Stimulated activated CD4-positive, alpha-beta T cell treated with anti-CD3 and anti-CD28 coated beads, TNF-alpha, amount 100 ng/mL, for 24 hours (primary cell): ENCODE measurements at places on chromosomes 2 and 18.

- DNase-seq = no peak
Observed at GRCh38 chr2:98935777-98936352, at the start of gene CRACDL. TSS of gene CRACDL (minus strand) at chr2:98936225. CDS start at chr2:98846800, 89,425 bp downstream.

DNA sequence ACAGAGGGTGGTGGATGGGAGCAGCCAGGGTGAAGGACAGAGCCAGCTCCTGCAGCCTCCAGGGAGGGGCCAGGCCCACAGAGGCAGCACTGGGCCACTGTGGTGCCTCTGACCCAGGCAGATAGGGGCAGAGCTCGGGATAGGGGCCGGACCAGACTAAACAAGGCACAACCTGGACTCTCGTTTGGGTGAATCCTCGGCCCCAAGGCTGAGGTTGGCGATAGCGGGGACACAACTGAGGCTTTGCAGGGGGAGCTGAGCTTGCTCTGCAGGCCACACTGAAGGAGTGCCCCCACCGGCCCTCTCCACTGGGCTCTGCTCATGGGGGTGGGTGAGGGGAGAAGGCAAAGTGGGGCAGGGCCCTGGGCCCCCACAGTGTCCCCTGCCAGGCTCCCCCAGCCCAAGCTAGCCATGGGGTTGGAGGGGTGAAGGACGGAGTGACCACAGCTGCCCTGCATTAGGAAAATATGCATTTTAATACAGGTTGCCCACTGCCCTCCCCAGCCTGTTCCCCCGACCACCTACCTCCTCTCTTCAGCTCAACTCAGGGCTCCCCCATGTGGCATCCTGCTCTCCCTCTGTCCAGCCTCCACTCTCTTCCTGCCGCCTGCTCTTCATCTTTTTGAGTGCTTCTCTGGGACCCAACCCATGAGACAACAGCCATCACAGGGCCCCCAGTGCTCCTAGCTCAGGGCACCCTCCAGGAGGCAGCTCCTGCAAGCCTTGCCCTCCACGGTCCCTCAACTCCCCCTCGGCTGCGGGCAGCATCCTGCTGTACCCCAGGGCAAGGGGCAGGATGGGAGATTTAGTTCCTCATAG lies 152.8 kb downstream of the INHBB start:
- DNase-seq = no peak

DNA sequence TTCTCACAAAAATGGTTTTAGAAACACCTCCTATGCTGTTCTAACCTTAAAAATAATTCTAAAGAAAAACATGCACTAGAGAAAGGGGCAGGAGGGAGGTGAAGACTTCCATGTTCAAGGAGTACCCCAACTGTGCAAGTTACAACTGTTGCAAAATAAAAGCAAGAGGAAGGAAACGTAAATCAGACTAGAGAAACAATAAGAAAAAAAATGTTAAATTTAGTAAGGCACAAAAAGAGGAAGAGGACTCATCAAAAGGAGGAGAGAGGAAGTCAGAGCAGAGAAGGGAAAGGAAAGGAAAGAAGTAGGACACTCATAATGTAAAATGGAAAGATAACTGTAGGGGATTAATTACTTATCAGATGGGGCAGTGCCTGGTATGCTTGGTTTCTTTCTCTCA lies 34.1 kb downstream of the RAPH1 start:
- DNase-seq = no peak

DNA sequence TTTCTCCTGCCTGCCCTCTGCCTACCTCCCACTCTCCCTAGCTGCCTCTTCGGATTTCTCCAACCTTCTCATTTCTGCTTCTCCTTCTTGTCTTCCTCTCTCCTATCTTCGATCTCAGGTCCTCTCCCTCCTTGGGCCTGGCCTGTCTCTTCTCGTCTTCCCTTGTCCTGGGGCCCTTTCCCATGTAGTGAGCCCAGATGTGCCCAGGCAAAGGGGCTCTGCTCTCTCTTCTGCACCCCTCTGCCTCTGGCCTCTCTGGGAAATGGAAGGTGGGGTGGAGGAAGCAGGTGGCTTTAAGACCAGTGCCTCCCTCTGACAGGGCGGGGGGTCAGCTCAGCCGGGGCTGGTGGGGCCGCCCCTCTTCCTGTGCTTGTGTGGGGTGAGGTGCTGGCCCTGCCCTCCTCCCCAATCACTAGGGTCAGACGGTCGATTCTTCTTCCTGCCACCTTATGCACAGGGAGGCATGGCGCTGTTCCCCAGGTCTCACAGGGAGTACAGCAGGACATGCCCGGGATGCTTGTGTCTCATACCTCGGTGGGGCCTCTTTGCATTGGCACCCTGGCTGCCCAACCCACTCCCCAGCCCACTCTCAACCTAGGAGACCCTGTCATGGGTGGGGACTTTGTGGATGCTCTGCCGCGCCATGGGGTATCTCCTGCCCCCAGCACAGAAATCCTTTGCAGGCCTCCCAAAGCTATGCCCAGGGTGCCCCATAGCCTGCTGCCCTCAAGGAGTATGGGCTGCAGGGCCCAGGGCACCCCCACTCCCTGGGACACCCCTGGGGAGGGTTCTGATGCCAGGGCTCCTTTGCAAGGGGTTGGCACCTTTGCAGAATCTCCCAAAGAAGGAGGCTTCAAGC lies 213.8 kb upstream of the HAAO start:
- DNase-seq = no peak

GRCh38 chr2:46557788-46558187 lies 78.4 kb downstream of the TMEM247 start:
- no peak for DNase-seq

DNA sequence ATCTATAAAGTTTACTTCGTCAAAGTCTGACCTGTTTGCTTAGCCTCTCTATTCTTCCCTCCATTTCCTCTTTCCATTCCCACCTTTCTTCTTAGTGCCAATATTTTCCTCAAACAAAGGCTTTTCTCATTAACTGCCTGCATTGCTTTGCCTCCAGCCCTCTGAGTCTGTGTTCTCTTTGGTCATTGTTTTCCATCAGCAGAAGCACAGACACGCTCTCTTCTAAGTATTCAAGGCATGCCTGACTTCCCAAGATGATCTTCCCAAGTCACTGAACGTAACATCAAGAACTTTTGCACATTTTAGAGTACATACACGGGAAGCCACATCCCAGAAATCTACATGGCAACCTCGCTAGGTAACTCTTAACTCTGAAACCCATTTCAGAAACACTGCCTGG lies 32.6 kb upstream of the ANXA4 start:
- DNase-seq = no peak

GRCh38 chr18:48539406-48540250 lies 797 bp downstream of the CTIF start:
- no peak for DNase-seq

DNA sequence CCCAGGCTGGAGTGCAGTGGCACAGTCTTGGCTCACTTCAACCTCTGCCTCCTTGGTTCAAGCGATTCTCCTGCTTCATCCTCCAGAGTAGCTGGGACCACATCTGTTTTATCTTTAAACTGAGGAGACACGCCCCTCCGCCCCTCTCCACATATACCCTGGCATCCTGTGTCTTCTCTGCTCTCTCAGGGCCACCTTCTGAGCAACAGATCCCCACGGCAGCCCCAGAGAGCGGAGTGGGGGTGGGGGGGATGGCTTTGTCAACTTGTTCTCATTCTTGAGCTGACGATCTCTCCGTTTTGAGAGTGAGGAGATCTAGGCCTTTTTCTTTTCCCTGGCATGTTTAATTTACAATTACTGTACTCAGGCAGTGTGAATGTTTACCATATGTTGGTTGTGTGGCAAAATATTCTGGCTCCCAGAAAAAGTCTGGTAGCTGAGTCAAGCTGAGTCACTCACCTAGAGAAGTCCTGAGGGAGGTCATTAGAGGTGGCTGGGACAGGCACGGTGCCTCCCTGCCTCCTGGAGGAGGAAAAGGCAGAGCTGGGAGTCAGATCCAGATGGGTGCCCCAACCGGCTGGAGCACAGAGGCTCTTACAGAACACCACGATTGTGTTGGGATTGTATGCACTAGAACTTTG lies 19.5 kb upstream of the ID2 start:
- no peak for DNase-seq

- no peak for DNase-seq
Observed at GRCh38 chr2:86671337-86671981, 47.8 kb upstream of the RNF103 start.

DNA sequence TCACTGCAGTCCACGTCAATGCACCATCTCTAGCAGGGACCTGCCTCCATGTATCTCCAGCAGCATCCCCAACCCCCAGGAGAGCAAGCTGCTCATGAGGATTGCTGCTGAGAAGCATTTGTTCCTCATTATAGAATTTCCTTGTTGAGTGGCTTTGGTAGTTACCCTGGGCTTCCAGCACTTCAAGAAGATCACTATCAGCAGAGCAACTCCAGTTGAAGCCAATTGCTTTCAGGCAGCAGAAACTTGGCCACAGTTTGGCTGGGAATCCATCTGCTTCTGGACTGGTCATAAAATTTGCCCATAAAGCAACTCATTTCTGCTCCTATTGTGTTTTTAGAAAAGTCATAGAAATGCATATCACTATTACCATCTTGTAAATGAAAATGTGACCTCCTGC lies 17.4 kb downstream of the TRPM8 start:
- DNase-seq = no peak

- DNase-seq = no peak
Observed at GRCh38 chr2:162258686-162259085, 15.4 kb upstream of the FAP start.

DNA sequence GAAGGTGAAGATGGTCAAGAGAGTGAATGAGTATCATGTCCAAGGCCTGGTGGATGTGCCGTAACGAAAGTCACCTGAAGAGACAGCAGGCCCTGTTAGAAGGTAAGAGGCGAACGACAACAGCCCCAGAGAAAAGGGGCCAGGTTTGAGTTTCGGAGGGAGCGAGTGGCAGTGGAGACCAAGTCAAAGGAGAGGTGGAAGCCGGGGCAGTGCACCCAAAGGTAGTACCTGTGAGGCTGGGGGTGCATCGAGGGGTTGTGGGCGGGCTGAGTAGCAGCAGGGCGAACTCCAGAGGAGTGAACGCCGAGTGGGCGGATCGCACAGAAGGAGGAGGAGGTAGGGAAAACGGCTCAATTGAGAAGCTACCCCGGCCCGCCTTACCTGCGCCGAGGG lies 358 bp downstream of the USP37 start:
- no peak for DNase-seq

DNA sequence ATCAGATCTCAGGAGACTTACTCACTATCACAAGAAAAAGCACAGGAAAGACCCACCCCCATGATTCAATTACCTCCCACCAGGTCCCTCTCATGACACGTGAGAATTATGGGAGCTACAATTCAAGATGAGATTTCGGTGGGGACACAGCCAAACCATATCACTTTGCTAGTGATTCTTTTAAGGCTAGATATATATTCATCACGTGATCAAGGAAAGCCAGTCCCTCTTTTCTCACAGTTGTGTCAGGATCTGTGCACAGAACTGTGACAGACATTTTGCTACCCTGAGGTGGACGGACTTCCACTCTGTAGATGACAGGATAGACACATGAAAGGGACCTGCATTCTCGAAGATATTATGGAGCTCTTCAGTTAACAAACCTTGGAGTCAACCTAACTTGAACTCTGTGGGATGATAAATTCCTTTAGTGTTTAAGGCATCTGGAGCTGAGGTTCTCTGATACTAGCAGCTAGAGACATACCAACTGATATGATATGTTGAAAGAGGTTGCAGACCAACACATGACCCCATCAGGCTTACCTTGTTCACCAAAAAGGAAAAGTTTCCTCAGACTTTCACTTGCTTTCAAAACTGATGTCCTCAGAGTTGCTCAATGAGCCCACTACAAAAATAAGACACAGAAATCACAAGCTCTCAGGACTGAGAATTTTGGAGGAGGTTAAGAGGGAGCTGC lies 66.3 kb upstream of the SCG2 start:
- DNase-seq = no peak

DNA sequence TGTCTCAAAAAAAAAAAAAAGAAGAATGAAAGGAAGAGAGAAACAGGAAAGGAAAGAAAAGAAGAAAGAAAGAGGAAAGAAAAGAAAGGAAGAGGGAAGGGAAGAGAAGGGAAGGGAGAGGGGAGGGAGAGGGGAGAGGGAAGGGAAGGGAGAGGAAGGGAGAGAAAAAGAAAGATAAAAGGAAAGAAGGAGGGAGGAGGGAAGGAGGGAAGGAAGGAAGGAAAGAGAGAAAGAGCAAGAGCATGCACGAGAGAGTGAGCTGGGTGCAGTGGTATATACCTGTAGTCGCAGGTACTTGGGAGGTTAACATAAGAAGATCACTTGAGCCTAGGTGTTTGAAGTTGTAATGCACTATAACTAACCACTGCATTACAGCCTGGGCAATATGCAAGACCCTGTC lies 6.6 kb upstream of the BAZ2B start:
- DNase-seq = no peak

GRCh38 chr18:28041366-28041765 lies 135.6 kb downstream of the CDH2 start:
- DNase-seq = no peak

DNA sequence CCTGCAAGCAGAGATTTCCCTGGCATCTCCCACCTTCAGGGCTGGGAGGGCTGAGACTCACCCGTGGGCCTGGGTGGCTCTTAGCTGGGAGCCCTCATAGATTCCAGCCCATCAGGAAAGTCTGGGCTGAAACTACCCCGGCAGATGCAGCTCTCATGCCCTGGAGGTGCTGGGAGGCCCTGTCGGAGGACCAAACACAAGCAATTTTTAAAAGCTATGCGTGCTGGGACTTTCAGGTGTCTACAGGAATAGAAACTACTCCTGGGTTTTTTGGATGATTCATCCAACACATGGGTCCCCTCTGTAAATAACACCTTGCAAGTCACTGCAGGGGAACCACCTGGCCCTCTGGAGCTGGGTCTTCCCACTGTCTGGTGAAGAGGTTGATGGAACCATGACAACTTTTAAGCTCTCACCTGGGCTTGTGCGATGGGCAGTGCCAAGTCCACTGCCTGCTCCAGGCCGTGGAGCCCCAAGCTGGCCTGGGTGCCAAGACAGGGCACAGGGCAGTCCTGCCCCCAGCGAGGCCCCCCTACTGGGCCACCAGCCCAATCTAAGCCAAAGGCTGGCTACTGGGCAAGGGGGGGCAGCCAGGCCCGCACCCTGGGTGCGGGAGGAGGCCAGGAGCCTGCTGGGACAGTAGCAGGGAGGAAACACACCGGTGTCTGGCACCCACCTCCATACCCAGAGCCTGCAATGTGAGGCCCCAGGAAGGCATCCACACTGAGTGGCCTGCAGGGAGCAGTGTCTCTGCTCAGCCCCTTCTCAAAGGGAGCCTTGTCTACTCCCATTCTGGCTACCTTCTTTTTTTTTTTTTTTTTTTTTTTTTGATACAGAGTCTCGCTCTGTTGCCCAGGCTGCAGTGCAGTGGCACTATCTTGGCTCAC lies 1.1 kb upstream of the GPR55 start:
- no peak for DNase-seq

GRCh38 chr2:207546822-207547221 lies 17.1 kb downstream of the CREB1 start:
- no peak for DNase-seq

DNA sequence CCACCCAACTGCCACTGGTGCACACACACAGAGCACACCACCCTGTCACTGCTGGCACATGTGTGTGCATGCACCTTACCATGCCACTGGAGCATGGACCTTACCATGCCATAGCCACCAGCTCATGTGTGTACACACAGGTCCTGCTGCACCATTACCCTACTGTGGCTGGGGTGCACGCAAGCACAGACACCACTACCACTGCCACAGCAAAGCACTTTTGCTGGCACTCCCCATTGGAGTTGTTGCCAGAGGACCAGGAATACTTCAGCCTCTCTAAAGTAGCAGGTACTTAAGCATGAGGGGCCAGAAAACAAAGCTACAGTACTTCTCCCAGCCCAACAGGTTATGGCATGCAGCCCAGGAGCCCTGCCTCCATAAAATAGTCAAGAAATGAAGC lies 404.8 kb downstream of the MBD2 start:
- no peak for DNase-seq

GRCh38 chr2:29070526-29070925 lies 3.8 kb downstream of the PCARE start:
- DNase-seq = no peak
